Thoracic aorta (tissue), 2 donors: ENCODE measurements at places on chromosomes 4 and X.

DNA sequence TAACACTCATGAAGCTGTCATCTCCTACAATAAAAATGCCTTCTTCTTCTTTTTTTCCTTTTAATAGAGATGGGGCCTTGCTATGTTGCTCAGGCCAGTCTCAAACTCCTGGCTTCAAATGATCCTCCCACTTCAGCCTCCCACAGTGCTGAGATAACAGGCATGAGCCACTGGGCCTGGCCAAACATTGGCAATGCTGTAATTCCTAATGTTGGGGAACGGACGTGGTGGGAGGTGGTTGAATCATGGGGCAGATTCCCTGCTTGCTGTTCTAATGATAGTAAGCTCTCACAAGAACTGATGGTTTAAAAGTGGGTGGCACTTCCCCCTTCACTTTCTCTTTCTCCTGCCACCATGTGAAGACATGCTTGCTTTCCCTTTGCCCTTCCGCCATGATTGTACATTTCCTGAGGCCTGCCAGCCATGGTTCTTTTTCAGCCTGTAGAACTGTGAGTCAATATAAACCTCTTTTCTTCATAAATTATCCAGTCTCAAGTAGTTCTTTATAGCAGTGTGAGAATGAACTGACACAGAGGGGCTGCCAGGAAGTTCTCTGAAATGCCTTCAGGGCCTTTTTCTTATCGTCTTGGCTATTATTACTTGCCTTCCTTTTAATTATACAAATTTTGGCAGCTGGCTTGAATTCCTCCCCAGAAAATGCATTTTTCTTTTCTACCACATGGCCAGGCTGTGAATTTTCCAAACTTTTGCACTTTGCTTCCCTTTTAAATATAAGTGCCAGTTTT lies 93.0 kb downstream of the CENPC start:
- DNase-seq: no peak

GRCh38 chr4:185576314-185576961 lies 41.1 kb upstream of the PDLIM3 start:
- DNase-seq: no peak

GRCh38 chr4:20203508-20203907 lies 48.2 kb upstream of the SLIT2 start:
- DNase-seq: no peak

DNA sequence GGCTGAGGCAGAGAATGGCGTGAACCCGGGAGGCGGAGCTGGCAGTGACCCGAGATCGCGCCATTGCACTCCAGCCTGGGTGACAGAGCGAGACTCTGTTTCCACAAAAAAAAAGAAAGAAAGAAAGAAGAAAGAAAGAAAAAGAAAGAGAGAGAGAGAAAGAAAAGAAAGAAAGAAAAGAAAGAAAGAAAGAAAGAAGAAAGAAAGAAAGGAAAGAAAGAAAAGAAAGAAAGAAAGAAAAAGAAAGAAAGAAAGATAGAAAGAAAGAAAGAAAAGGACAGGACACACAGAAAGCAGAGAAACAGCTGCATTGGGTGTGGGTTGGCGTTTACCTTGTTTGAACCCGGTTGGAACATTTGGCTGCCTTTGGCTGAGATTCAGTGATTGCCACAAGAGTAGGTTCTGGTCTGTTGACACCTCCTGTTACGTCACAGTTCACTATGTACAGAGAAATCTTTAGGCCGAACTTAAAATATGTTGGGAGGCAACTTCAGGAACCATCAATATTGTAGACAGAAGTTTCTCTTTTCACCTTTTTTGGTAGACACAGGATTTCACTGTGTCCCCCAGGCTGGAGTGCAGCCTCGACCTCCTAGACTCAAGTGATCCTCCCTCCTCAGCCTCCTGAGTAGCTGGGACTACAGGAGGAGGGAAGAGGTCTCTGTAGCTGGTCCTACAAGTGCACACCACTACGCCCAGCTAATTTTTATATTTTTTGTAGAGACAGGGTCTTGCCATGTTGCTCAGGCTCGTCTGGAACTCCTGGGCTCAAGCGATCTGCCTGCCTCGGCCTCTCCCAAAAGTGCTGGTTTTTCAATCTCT lies 16.3 kb upstream of the PLCXD1 start:
- DNase-seq: no peak

DNA sequence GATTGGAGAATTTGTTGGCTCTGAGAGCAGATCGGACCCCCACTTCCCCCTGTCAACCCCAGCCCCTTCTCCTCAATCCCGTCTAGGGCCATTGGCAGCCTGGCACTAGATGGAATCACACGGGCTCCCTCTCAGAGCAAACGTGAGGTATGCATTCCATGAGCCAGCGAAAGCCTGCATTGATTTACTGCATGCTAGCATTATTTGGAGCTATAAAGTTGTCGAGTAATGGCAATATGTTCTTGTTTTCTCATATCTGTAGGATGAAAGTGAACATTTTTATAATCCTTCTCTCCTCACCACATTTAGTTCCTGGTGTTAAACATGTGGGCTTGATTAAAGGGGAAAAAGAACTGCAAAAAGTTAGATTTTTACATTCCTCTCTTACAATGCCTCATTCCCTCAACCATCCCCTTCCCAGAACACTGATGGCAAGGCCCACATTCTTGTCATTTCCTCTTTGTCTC lies 159.2 kb downstream of the SPRY1 start:
- no peak for DNase-seq

- no peak for DNase-seq
These were observed 39.3 kb upstream of the XK start for GRCh38 chrX:37646254-37646653.

GRCh38 chr4:16031546-16032395 lies 52.1 kb downstream of the PROM1 start:
- no peak for DNase-seq

GRCh38 chr4:153161226-153161963 lies 42.8 kb upstream of the TRIM2 start:
- no peak for DNase-seq

DNA sequence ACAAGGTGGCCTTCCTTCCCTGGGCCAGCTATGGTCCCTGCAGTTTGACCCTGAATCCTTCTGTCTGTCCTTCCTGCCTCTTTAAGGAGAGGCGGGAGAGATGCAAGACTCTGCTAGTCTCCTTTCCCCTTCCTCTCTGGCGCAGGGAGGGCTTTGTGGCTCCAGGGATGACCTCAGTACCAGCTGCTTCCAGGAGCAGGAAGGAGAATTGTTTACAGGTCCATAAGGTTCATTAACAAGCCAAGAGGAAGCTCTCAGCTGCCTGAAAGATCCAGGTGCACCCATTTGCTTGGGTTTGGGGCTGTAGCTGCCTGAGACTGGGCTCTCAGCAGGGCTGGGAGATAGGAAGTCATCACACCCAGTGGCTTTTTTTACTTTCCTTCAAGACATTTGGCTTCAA lies 4.0 kb upstream of the FATE1 start:
- no peak for DNase-seq

DNA sequence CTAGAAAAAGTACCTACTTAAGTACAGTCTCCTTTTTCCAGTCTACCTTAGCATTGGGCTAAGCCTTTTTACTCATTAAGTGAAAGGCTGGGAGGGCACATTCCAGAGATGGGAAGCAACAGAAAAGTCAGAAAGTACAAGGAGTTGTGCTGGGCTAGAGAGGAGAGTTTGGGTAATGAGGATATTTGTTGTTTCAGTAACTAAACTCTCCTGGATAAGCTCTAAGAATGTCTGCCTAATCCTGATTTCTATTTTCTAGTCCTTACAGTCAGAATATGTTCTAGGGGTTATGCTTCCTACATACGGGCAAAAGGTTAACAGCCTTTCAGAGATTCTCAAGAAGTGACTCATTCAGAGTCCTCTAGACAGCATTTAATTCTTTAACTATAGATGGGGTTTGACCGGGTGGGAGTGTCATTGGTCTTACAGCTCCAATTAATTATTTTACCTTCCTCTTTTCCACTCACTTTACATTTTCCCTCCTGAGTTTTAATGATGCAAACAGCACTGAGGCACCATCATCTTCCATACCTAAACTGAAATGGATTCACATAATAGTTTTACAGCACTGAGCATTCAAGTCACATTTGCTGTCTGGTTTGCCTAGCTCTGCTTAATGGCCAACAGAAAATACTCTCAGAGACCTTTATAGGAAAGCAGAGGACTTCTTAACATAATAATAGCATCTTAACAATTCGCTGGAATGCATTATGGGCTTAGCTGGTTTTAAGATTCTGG lies 42.9 kb downstream of the USP26 start:
- DNase-seq: no peak

GRCh38 chr4:4613126-4613465 lies 71.2 kb upstream of the STX18 start:
- no peak for DNase-seq

DNA sequence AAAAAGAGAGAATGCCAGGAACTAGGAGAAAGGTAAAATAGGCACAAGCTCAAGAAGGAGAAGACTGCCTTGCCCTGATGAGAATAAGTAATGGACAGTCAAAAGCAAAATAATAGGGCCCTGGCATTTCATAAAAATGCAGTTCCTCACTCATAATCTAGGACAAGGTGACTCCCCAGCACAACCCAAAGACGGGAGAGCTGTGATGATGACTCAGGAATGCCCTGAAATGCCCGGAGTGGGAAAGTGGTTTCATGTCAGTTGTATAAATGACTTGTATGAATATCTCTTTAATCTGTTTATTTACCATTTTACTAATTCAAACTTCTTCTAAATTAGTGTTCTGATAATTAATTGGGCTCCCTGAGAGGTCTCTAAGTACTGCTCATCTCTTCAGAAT lies 28.8 kb upstream of the SETD7 start:
- DNase-seq: no peak

- no peak for DNase-seq
These were observed 80.8 kb upstream of the TLR2 start for GRCh38 chr4:153603258-153603657.

GRCh38 chr4:3760841-3761240 lies 5.3 kb upstream of the ADRA2C start:
- DNase-seq: no peak

- DNase-seq: no peak
These were observed 164.8 kb upstream of the VEGFC start for GRCh38 chr4:176957353-176958118.

DNA sequence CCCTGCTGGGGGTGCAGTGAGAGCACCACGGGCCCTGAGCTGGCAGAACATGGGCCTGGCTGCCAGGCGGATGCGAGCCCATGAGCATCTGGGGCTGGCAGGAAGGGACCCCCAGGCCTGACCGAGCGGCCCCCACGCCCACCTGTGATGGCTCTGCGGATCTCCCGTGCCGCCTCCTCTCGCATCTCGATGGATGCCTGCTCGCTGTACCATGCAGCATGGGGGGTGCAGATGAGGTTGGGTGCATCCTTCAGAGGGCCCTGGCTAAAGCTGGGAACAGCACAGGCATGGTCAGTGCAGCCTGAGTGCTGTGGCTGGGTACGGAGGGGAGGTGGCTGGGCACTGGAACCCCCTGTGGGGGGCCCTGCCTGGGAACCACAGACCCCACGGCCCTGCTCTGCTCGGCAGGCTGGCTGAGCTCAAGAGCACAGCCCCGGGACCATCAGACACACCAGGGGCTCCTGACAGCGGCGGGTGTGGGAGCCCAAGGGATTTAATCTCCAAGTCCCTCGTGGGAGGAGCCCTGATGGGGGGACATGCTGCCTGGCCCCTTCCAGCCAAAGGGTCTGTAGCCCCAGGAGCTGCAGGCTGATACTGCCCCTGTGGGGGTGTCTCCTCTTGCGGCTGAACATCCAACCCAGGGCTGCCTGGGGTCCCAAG lies 35.5 kb downstream of the CTBP1 start:
- DNase-seq: no peak

GRCh38 chr4:174334628-174335027 lies 50.9 kb downstream of the CEP44 start:
- no peak for DNase-seq

- DNase-seq: no peak
These were observed 3.0 kb upstream of the ATP1B4 start for GRCh38 chrX:120358737-120359456.

DNA sequence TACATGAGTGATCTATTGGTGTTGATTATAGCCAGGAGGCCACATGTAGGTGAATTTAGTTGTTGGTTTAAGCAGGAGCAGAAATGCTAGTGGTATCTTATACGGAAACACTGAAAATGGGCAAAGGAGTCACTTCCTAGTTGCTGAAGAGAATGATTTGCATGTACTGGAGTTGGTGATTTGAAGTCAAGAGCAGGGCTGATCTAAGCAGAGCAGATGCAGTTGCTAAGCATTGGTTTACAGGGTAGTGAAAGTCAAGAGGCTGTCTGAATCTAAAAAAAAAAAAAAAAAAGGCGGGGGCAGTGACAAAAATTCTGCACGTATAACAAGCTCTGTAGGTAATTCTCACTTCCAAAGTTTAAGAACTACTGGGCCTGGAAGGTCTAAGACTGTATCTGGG lies 90.4 kb upstream of the HPRT1 start:
- DNase-seq: no peak

GRCh38 chrX:123084797-123085196 lies 99.3 kb upstream of the GRIA3 start:
- DNase-seq: no peak

DNA sequence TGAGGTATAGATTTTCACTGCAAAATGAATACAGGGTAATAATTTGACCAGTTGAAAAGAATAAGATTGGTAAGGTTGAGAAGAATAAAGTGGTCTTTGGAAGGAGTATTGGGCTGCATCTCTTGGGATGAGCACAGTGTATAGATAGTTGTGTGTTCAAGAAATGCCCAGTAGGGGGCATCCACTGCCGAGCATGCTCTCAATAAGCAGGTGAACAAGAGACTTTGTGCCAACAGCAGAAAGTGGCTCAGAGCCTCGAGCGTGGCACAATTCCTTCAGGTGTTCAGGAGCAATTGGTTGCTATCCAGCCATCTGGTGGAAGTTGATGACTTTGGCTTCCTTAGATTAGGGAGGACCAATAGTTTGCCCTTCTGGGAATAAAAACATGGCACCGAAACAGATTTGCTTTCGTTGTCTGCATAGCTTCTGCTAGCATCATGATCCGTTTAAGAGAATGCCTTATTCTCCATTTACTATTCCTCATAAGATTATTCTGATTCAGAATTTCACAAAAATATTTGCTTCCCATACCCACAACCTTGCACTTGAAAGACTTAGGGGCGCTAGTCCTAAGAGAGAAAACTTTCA lies 258.1 kb upstream of the NEIL3 start:
- no peak for DNase-seq

- DNase-seq: no peak
These were observed 88.9 kb upstream of the POU3F4 start for GRCh38 chrX:83419030-83419792.

DNA sequence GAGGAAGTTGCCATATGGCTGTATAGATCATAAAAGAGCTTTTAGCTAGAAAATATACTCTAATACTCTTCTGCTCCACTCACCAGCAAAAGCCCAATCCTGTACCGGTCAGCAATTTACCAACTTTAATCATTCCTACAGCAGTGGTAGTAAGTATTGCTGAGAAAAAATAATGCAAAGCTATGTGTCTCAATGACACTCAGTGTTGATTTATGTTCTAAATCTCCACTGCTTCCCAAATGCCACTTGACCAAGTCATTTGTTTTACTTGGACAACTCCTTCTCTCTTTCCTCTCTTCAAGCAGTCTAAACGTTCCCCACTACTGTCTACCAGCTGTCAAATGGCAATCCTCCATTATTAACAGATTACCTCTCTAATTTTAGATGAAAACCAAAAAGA lies 201.8 kb upstream of the GK2 start:
- DNase-seq: no peak
